ENCODE measurements at places on chromosomes 7 and 10. TPM values are rescaled to one million over a fixed set of nuclear protein-coding genes. Genes with fewer than 3 reads are reported as not detected.

GRCh38 chr10:42941790-42942189, 135.1 kb upstream of the RET start:
- no peak for DNase-seq

- DNase-seq = no peak
Measured at GRCh38 chr10:23358357-23358756, 13.8 kb upstream of the C10orf67 start.

Gene IFIT2
- total RNA-seq = 4.3 TPM

DNA sequence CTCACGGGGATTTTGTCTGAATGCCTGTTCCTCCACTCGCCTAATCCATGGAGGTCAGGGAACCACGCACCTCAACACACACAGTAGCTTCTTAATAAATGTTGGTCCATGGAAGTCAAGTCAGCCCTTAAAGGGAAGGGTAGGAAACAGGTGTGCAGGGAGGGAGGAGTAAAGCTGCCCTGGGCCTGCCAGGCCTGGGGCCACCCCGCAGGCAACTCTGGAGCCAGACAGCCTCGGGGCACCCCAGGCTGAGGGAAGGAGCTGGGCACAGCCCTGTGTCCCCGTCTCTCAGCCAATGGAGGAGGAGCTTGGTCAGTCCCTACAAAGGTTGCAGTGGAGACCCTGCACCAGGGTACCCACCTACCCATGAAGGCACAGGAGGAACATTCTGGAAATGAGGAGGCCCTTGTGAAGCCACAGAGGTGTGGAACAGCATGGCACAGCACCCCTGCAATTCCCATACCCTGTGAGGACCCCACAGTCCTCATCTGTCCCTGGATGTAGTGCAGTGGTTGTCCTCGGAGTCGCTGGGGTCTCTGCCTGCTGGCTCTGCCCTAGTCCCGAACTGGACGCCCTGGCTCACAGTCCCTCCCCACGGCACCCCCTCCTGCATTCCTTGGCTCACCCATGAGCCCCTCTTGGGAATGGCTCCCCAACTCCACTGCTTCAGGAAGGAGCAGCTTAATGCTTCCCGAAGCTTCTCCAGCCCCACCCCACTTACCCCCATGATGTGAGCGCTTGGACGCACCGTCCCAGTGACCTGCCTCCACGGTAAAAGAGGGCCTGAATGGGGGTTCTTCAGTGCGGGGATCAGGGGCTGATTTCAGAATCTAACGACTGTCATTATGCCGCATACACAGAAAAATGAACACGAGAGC, 79.2 kb upstream of the INSIG1 start:
- DNase-seq = no peak

Gene SLC35B4
- total RNA-seq = 5.8 TPM

DNA sequence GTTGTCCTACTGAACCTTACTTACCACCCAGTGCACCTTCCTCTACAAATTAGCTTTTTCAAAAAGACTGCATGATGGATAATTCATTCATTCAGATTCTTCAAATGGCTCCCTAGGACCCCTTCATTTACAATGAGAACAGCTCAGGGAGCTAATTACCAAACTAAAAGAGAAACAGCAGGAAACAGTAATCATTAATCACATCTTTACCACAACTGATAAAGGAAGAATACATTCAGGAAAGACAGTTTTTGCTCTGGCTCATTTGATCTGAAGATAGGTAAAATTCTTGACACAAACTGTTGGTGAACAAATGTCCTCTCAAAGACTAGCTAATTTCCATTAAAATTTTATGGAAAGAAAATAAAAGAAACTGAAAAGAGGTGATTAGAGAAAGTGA, 1652.7 kb upstream of the LRRTM3 start:
- DNase-seq = no peak

DNA sequence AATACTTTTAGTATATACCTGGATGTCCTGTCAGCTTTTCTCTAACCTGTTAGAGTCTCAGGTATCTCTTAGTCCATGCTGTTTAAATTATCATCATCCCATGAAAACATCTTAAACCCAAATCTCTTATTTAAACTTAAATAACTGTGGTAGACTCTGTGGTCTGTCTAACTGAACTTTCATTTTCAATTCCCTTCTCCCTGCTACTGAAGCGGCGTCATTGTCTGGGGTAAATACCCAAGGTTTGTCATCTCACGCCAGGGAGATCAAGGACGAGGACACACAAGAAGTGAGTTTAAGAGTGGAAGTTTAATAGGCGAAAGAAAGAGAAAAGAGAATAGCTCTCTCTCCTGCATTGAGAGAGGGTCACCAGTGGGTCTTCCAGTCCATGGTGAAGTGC, 804.4 kb upstream of the CELF2 start:
- DNase-seq = no peak

- DNase-seq = no peak
Measured at GRCh38 chr7:37784015-37784414, 64.4 kb upstream of the NME8 start.

- DNase-seq = peak; percentile 84
Measured at GRCh38 chr10:70890917-70891431, 2.6 kb upstream of the PCBD1 start.

Gene PKD2L1
- not detected for total RNA-seq

Gene GPR85
- 0.59 TPM for total RNA-seq

- peak; percentile 92 for DNase-seq
Measured at GRCh38 chr7:1123715-1124114, 35.8 kb downstream of the GPER1 start.

DNA sequence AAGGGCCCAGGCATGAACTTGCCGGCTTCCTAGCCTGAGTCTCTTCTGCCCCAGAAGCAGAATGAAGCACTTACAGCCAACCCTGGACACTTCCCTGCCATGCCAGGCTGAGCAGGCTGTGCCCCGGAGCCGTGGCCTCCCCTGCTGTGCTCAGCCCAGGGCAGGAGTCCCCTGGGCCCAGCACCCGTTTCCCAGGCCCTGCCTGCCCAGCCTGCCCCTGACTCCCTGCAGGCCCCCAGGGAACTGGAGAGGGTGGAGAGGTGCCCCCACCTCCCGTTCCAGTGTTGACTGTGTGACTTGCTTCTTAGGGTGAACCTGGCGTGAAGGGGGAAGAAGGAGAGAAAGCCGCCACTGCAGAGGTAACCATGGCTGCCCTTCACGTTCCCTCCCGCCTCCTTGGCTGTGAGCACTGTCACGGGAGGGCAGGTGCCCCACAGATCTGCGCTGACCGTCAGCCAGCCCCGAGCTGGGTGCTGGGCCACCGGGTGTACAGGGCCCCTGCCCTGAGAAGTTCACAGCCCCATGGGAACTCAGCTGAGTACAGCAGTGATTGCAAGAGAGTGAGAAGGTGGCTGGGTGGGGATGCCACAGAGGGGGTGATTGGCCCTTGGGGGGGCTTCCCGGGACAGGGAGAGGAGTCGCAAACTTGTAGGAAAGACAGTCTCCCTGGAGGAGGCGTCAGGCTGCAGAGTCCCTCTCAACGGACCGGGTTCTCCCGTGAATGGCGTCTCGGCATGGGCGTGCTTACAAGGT, 75.9 kb downstream of the MYL10 start:
- DNase-seq = no peak

GRCh38 chr10:59711871-59712494, 2.3 kb upstream of the SLC16A9 start:
- DNase-seq = no peak

DNA sequence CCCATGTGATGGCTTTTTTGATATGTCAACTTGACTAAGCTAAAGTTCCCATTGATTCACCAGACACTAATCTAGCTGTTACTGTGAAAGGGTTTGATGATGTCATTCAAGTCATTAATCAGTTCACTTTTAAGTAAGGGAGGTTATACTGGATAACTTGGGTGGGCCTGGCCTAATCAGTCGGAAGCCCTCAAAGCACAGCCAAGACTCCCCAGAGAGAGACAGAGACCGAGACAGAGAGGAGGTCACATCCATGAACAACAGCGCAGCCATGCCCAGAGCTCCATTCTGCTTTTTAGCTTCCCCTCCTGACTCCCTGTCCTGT, 103.4 kb downstream of the TRIL start:
- DNase-seq = no peak

Gene SHH
- not detected for total RNA-seq

Gene AQP1
- 236 TPM for total RNA-seq

- DNase-seq = no peak
Measured at GRCh38 chr7:37369906-37370305, 78.8 kb downstream of the ELMO1 start.

Gene AKR1C4
- not detected for total RNA-seq

DNA sequence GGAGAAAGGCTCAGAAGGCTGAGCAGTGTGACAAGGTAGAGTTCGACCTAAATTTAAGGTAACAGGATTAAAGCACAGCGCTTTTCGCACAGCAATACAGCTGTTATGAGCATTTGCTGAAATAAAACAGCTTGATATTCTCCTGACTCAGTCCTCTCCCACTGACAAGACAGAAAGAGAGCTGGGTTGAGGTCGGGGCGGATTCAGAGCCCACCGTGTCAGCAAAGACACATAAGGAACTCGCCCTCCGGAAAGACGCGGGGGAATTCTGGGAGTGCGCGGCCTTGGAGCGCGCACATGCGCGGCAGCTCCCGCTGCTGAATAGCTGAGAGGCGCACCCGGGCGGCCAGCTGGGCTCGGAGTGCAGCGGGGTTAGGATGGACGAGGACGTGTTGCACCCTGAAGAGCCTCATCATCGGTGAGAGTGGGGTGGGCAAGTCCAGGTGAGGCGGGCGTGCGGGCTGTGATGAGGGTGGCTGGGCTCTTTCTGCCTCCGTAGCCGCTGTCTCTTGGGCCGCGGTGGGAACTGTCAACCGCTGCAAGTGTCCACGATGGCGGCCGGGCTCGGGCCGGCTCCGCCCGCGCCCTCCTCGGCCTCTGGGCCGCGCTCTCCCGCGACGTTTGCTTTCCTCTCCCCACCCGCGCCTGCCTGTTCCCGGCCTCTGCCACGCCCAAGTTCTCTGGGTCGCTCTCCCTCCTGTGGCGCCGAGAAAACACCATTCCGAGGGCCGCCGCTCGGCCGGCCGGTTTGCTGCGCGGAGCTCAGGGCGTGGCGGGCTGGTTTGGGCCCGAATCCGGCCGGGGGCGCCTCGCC, 120.6 kb downstream of the LYZL1 start:
- peak; percentile 90 for DNase-seq

DNA sequence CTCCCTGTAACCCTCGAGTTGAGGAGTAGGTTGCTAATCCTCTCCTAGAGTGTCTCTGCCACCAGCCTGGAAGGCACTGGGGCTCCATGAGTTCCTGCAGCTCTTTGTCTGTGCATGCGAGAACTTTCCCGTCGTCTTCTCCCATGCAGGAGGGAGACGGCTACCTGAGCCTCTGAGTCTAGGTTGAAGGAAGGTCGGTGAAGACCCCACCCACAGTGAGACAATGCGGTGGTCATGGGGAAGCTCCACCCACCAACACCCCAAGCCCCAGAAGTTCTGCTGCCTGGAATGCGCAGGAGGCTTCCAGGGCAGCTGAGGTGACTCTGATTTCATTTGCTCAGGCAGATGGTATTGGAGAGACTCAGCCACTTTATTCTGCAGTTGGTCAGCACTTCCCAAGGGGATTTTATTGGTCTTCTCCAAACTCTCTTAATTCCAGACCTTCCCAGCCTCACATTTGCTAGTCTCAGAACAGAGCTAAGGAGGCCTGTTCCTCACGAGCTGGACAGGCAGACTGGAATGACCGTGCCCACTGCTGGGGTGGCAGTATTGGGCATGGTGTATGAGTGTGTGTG, 36.5 kb downstream of the PTPRE start:
- DNase-seq = no peak

DNA sequence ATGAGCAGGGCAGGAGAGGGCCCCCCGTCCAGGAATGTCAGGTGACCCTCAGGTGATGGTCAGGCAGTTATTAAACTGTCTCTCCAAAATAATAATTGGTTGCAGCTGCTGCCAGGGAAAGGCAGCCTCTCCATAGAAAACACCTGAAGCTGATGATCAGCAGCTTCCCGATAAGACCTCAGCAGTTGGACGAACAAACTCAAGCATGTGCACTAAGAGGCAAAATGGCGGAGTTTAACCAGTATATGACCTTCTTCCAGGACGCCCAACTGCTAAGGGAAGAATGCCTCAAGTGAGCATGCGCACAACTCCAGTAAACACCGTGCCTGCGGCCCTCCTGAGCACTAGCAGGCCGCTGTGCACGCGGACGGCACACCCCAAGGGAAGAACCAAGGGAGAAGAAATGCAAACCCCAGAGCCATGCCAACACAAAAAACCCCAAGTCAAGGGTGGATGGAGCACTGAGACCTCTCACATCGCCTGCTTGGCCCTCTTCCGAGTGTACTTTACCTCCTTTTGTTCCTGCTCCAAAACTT, 38.9 kb upstream of the ADARB2 start:
- DNase-seq = no peak

DNA sequence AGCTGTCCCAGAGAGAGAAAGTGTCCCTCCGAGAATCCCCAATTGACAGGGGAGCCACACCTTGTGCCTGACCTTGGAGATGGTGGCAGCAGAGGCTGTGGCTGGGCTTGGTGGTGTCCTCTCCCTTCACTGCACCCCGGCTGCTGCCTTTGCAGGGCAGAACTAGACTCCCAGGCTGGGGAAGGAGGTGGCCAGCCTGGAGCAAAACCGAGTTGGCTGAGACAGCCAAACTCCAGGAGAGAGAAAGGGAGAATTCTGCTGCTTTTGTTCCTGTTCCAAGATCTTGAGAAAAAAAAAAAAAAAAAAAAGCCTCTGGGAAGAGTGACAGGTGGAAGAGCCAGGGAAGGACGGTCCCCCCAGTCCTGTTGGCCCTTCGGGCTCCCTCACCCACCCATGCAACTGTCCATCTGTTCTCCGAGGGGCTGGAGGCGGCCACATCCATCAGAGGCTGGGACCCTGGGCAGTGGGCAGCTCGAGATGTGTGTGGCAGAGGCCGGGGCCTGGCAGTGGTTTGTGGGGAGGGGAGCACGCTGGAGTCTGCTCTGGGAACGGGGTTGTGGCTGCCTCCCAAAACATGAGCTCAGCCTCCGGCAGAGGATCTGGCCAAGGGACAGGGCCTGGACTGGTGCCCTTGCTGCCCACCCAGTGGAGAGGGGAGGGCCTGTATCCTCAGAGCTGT, 35.5 kb downstream of the CLIP2 start:
- DNase-seq = no peak

- no peak for DNase-seq
Measured at GRCh38 chr7:117041007-117041406, 87.7 kb downstream of the ST7 start.

GRCh38 chr7:117698018-117698417, 175.2 kb downstream of the CTTNBP2 start:
- no peak for DNase-seq

- no peak for DNase-seq
Measured at GRCh38 chr10:12969951-12970350, 31.6 kb downstream of the CCDC3 start.

DNA sequence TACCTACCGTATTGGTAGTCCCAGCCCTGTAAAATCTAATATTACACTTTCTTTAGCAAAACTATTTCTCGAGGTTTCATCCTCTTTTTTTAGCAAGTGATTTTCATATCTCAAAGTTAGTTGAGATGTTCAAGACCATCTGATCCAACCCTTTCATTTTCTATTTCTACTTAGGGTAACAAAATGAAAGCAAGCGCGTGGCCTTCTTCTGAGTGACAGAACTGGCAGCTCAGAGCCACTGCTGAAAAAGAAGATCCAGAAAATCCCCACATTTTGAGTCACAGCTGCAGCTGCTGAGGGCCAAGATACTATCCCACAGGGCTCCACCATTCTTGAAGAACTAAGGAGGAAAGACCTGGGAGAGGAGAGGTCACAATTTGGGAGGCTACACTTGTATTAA, 24.8 kb upstream of the ZNF800 start:
- no peak for DNase-seq
